ENCODE measurements at places on chromosomes 5 and 9.

- no peak for DNase-seq
Measured at GRCh38 chr9:130147910-130148309, 24.3 kb upstream of the NCS1 start.

- DNase-seq = no peak
Measured at GRCh38 chr9:126494264-126494663, 119.5 kb upstream of the LMX1B start.

GRCh38 chr5:124583469-124584350 is 162.7 kb downstream of the ZNF608 start:
- DNase-seq = no peak

DNA sequence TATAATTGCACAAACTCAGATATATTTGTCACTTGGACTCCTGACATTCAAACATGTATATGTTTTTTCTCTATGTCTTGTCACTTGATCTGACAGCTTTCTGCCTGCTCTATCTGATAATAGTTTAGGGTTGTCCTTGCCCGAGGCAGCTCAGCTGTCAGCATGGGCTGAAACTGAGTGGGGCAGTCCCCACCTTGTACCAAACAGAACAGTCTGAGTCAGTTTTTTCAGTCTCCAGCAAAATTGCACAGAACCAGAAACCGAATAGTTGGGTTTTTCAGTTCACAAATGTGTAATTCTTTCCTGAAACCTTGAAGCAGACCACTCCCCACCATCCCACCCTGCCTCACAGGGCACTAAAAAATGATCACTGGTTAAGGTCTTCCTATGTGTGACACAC is 9.5 kb upstream of the HAND1 start:
- DNase-seq = peak; percentile 85

DNA sequence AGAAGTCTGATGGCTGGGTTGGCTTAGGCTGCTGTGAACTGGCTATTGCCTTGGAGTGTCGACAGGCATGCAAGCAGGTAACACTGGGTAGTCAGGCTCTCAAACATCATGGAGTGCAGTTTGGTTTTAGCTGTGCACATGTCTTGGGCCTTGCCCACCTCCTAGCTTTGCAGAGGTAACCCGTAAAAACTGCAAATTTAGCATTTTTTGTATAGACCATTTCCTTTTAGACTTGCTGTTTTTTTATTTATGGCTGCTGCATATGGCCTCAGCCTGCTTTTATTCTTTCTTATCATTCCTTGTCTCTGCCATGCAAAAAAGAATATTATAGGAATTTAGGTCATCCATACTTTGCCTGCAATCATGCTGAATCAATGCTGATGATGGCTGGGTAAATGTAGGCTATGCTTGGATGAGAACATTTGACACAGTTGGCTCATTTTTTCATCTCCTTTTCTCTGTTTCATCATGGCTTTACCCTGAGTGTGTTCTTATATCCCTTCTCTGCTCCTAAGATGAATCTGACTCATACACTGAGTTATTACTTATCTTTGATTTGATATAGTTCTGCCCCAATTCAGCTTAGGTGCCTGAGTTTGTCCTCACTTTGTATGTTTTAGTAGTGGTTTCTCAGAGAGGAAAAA is 27.2 kb downstream of the RECK start:
- no peak for DNase-seq

GRCh38 chr9:88174324-88174723 is 36.0 kb upstream of the SPATA31C2 start:
- DNase-seq = no peak

DNA sequence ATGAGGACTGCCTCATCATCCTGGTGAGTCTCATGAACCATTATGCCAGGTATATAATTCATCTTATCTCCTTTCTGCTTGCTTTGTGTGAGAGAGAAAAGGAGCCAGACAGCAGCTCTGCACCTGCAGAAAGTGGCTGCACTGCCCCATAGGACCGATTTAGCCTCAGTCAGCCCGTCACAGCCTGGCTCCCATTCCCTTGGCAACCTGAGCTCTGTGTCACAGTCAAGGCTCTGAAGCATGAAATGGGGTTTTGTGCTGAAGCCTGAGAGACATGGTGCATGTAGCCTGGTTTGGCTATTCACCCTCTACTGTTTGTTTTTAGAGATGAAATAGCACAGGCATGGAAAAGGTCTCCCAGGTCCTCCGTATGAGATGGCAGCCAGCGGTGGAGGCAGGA is 198.3 kb downstream of the KCTD16 start:
- DNase-seq = no peak

GRCh38 chr5:97162045-97162444 is 19.6 kb upstream of the LIX1 start:
- DNase-seq = peak; percentile 78

- no peak for DNase-seq
Measured at GRCh38 chr9:99130069-99130468, 25.2 kb downstream of the TGFBR1 start.

DNA sequence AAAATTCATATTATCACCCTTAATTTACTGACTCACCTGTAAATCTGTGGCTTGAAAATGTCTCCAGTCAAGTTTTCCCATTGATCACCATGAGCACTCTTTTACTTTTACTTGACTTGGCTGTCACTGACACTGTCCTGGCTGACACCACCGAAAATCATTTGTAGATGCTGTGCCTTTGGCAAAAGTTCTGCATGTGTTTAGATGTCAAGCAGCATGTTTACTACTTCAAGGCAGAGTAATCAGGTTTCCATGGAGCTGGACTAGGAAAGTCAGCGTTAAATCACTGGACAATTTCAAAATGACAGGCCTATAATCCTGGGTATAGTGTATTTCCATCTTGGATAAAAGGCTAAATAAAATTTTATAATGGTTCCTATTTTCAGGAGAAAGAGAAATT is 1530.6 kb upstream of the CDH6 start:
- DNase-seq = no peak

DNA sequence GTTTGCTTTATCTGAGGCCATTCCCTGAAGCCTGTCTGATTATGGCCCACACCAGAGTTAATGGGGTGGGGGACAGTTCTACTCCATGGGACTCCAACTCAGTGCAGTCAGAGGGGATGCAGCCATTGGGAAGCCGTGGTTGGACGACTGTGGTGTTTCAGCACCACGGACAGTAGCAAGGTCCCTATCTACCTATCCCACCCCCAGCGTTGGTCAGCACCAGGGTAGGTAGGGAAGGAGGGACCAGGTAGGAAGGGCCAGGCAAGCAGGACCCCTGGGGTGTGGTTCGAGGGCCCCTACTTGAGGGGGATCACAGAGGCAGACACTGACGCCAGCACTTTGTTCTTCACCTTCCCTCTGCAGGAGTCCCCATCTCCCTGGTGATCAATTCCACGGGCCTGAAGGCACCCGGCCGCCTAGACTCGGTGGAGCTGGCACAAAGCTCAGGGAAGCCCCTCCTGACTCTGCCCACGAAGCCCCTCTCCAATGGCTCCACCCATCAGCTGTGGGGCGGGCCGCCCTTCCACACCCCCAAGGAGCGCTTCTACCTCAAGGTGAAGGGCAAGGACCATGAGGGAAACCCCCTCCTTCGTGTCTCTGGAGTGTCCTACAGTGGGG is 33.2 kb downstream of the HMCN2 start:
- DNase-seq = peak; percentile 81

GRCh38 chr5:95817430-95817829 is 5.1 kb downstream of the GLRX start:
- DNase-seq = peak; percentile 88

DNA sequence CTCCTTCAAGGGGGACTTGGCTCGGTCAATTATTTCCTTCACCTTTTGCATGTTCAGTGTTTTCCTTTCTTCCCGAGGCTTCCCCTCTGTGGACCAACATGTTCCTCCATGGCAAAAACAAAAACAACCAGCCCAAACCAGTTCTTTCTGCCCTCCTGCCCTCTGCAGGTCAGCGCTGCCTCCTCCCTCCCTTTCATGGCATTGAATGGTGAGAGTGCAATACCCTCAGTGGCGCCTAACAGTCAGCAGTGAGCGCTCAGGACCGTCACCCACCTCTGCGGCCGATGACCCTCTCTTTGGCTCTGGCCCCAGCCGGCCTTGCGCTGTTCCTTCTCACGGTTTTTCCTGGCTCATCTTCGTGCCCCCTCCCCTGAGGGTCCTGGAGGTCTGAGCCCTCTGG is 34.4 kb upstream of the GNE start:
- DNase-seq = no peak

DNA sequence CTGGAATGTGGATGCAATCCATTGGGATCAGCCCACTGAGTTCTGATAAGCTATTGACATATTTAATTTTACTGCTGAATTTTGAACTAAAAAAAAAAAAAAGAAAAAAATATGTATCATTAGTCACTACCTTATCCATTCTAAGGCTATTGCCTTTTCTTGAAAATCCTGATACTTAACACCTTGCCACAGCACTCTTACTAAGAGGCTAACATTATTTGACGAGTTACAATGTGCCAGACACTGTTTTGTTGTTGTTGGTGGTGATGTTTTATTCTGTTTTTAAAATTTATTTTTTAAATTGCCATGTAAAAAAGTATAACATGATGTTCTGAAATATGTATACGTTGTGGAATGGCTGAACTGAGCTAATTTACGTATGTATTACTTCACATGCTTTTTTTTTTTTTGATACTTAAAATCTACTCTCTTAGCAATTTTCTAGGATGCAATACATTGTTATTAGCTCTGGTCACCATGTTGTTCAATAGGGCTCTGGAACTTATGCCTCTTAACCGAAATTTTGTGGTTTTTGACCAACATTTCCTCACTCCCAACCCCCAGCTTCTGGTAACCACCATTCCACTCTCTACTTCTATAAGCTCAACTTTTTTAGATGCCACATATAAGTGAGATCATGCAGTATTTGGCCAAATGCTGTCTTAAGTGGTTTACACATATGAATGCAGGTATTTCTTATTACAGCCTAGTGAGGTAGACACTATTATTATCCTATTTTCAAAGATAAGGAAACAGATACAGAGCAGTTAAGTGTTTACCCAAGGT is 134.8 kb upstream of the PCA3 start:
- no peak for DNase-seq

DNA sequence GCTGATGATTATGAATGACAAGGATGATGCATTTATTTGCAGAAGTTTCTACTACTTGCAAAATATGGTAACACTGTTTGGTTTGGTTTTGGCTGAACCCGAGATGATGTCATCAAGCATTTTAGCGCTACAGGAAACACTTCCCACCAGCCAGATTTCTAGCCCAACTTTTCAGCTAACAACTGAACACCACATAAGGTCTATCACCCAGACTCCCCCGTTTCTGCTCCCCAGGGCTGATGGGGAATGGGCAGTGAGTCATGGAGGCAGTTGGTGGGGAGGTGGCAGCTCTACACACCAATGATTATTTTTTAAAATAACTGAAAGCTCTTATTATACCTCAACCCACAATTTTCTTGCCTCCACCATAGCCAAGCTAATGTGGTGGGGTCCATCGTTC is 302.9 kb downstream of the CEMIP2 start:
- no peak for DNase-seq

DNA sequence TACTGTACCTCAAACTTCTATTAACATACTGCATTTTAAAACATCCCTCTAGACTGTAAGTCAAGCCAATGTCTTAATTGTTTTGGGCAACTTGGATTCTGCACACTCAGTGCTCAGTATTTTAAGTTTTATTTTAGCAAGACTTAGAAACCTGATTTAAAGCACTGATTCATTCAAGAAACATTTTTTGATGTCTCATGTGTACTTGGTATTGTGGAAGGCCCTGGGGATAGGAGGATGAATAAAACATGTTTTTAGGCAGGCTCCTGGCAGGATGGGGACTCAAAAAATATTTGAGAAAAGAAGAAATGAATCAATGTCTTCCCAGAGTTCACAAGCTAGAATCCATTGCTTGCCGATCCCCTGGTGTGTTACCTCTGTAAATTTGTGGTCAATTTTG is 334.0 kb upstream of the PUM3 start:
- no peak for DNase-seq

- DNase-seq = no peak
Measured at GRCh38 chr5:56501781-56502557, 268.8 kb upstream of the ANKRD55 start.

DNA sequence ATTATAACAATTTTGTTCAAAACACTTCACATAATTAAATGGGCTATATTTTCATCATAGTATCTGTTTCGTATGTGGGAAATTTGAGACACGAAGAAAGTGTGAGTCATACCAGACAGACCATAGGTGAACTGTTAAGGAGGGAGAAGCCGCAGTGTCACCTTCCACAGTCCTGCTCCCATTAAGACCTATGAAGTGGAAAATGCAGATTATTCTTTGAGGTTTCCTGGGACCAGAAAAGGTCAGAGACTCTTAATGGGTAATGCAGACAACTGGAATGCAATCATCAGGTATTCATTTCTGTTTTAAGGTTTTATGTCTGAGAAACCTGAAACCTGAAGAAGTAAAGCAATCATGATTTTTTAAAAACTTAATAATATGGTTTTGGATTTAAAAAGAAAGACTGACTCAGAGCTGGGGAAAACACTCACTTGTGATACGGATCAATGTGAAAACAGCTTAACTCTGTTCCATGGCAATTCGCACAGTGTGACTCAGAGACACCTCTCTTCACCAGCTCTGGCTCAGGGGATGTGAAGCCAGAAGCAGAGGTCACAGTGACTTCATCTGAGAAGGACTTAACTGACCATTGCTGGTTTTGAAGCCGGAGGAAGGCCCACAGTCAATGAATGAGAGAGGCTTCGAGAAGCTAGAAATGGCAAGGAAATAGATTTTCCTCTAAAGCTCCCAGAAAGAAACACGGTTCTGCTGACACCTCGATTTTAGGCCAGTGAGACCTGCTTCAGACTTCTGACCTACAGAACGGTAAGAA is 17.2 kb upstream of the GCNT1 start:
- peak; percentile 82 for DNase-seq

- no peak for DNase-seq
Measured at GRCh38 chr5:139470821-139471300, at the start of gene SMIM33. TSS of gene SMIM33 (plus strand) at chr5:139471004. CDS start at chr5:139471122, 118 bp downstream.

GRCh38 chr9:21708856-21709255 is 93.6 kb upstream of the MTAP start:
- no peak for DNase-seq

GRCh38 chr5:35487233-35488025 is 130.2 kb upstream of the SPEF2 start:
- DNase-seq = no peak

- no peak for DNase-seq
Measured at GRCh38 chr5:121741156-121741555, 110.5 kb upstream of the FTMT start.

GRCh38 chr5:33479311-33479710 is 38.5 kb downstream of the TARS1 start:
- DNase-seq = no peak

- DNase-seq = peak; percentile 47
Measured at GRCh38 chr9:135816651-135816970, 90.7 kb downstream of the CAMSAP1 start.

- peak; percentile 69 for DNase-seq
Measured at GRCh38 chr5:98796197-98796972, 22.9 kb downstream of the RGMB start.

GRCh38 chr5:94045839-94046782 is 304.7 kb upstream of the POU5F2 start:
- no peak for DNase-seq
